ENCODE measurements at places on chromosomes 2 and 18. TPM values are rescaled to one million over a fixed set of nuclear protein-coding genes. Genes with fewer than 3 reads are reported as not detected.

The LRRC30 gene
- 1.5 TPM for total RNA-seq

The KIF5C gene
- total RNA-seq = 0.69 TPM

The CAD gene
- total RNA-seq = 8.2 TPM

The UBXN4 gene
- total RNA-seq = 97.5 TPM

The DAW1 gene
- not detected for total RNA-seq

The CD8B2 gene
- total RNA-seq = not detected

The MEP1B gene
- not detected for total RNA-seq

The ATP6V1C2 gene
- 0.27 TPM for total RNA-seq

The GFPT1 gene
- 33.7 TPM for total RNA-seq

The TRIM54 gene
- 516 TPM for total RNA-seq

The NEB gene
- total RNA-seq = 7,790 TPM

The OST4 gene
- total RNA-seq = 193 TPM

The AGFG1 gene
- total RNA-seq = 55.8 TPM

The KIF1A gene
- total RNA-seq = not detected

The TUBB6 gene
- 17.1 TPM for total RNA-seq

The ANKRD29 gene
- total RNA-seq = 0.79 TPM
